ENCODE measurements at places on chromosomes 4 and X. TPM values are rescaled to one million over a fixed set of nuclear protein-coding genes. Genes with fewer than 3 reads are reported as not detected.

The IBSP gene
- not detected for total RNA-seq

- no peak overlapping the region for H3K27ac ChIP-seq
- H3K27me3 ChIP-seq = peaks cover 41% of the 10 kb centered on the region
- H3K4me3 ChIP-seq = no peak overlapping the region
- no peaks in the 10 kb centered on the region for H3K36me3 ChIP-seq
These were observed 612 bp downstream of the CPLX1 start for GRCh38 chr4:825063-825970.

The SASH3 gene
- 264 TPM for total RNA-seq

The CABS1 gene
- total RNA-seq = not detected

The TEC gene
- 1.1 TPM for total RNA-seq

DNA sequence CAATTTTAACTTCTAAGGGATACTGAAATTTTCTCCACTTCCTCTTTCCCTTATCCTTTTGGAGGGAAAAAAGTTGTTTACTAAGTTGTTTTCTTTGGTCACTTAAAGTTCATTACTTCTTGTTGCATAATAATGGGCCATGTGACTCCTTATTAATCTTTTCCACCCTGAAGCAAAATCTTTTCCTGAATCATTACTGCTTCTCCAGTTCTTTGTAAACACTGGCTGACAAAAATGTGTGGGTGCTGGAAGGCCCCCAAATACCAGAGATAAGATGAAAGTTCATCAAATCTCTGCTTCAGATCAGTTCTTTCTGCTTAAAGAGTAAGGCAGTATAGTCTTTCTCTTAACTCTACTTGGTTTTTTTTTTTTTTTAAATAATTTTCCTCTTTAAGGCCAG is 108.9 kb upstream of the NHS start:
- no peaks in the 10 kb centered on the region for H3K36me3 ChIP-seq
- H3K4me3 ChIP-seq = no peak overlapping the region
- no peak overlapping the region for H3K27ac ChIP-seq
- no peaks in the 10 kb centered on the region for H3K27me3 ChIP-seq

GRCh38 chr4:39714166-39714565 is 16.2 kb downstream of the UBE2K start:
- no peak overlapping the region for H3K27ac ChIP-seq
- H3K27me3 ChIP-seq = no peaks in the 10 kb centered on the region
- no peak for DNase-seq
- H3K4me1 ChIP-seq = peaks cover 50% of the 10 kb centered on the region
- H3K4me3 ChIP-seq = no peak overlapping the region

GRCh38 chr4:111924696-111925095 is 220.6 kb upstream of the FAM241A start:
- H3K27me3 ChIP-seq = peaks cover 3% of the 10 kb centered on the region
- H3K4me1 ChIP-seq = no peaks in the 10 kb centered on the region
- no peaks in the 10 kb centered on the region for H3K36me3 ChIP-seq
- no peak for DNase-seq
- H3K4me3 ChIP-seq = no peak overlapping the region
- H3K27ac ChIP-seq = no peak overlapping the region

Data from activated CD4-positive, alpha-beta T cell treated with anti-CD3 and anti-CD28 coated beads, Interleukin-2, amount 10 ng/mL, durations not matched to agents 7 days and 5 days (primary cell).